Activated T-helper 1 cell treated with anti-CD3 and anti-CD28 coated beads, Interleukin-12 subunit alpha, Interleukin-12 subunit beta, Interleukin-2, Interleukin-4 antibody, amounts not matched to agents 30 ng/mL and 10 ng/mL and 1 ng/mL, durations not matched to agents 14 hours and 24 hours and 36 hours (primary cell): ENCODE measurements at places on chromosomes 16 and 17.

DNA sequence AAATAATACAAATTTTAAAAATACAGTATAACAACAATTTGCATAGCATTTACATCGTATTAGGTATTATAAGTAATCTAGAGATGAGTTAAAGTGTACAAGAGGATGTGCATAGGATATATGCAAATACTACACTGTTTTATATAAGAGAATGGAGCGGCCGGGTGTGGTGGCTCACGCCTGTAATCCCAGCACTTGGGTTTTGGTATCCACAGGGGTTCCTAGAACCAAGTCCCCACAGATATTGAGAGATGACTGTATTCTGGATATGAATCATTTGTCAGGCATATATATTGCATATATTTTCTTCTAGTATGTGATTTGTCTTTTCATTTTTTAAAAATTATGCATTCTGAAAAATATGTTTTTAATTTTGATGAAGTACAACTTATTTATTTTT, 77.5 kb upstream of the MSI2 start:
- H3K27me3 ChIP-seq: peaks cover 12% of the 10 kb centered on the region
- no peak overlapping the region for H3K27ac ChIP-seq
- H3K4me1 ChIP-seq: no peaks in the 10 kb centered on the region
- DNase-seq: no peak

DNA sequence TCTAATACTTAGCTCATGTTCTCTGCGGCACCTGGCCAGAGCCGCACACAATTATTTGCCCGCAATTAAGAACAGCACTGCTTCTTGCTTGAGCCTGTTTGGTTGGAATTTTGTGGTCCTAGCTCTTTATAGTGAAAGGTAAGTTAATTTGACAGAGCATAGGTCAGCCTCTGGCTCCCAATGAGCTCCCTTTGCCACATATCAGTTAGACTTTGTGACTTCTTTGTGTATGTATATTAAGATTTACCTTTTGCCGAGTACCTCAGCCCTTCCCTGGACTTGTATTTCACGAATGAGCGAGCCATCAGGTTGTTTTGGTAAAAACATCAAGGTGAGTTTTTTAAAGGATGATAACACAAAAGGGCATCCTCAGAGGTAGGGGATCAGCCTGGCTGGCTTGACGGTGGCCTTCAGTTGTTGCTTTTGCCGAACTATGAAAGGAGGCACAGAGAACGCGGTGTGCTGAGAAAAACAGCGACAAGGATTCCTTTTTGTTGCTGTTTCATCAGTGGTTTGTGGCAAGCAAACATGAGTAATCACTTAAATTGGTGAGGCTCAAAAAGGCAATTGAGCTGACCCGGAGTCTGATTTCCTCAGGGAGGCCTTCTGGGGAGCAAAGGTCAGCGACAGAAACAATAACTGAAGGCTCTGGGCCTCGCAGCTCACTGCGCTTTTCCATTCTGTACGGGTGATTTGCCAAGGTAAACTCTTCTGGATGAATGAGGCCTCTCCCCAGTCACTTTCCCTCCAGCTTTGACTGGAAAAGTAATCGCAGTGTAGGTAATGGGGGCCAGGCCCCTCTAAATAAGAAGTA, 163.6 kb downstream of the HS3ST3A1 start:
- no peaks in the 10 kb centered on the region for H3K4me1 ChIP-seq
- no peaks in the 10 kb centered on the region for H3K36me3 ChIP-seq
- no peak overlapping the region for H3K4me3 ChIP-seq
- no peaks in the 10 kb centered on the region for H3K27me3 ChIP-seq

DNA sequence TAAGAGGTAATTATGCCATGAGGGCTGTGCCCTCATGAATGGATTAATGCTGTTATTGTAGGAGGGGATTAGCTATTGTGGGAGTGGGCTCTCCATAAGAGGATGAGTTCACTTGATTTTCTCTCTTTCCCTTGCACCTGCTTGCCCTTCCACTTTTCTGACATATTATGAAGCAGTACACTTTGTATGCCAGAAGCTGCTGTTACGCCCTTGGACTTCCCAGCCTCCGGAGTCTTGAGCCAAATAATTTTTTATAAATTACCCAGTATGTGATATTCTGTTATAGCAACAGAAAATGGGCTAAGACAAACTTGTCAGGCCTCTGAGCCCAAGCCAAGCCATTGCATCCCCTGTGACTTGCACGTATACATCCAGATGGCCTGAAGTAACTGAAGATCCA, 38.4 kb downstream of the PSMD12 start:
- H3K4me1 ChIP-seq: no peaks in the 10 kb centered on the region
- H3K4me3 ChIP-seq: no peak overlapping the region
- no peaks in the 10 kb centered on the region for H3K36me3 ChIP-seq
- DNase-seq: no peak

DNA sequence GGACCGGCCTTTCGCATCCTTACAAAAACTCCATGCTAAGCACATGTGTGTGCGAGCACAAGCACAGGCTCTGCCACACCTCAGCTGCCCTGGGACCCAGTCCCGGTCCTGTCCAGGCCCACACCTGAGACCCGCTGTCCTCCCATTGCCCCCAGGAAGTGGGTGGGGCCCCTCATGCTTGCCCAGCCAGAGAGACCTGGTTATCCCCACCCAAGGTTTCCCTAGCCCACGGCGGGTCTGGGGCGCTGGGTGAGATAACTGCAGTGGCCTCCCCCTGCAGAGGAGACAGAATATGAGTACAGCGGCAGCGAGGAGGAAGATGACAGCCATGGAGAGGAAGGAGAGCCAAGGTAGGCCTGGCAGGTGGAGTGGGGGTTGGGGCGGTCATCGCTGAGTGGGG, 12.5 kb upstream of the C17orf107 start:
- DNase-seq: no peak
- H3K4me1 ChIP-seq: peaks cover 8% of the 10 kb centered on the region
- no peak overlapping the region for H3K27ac ChIP-seq
- no peak overlapping the region for H3K4me3 ChIP-seq

DNA sequence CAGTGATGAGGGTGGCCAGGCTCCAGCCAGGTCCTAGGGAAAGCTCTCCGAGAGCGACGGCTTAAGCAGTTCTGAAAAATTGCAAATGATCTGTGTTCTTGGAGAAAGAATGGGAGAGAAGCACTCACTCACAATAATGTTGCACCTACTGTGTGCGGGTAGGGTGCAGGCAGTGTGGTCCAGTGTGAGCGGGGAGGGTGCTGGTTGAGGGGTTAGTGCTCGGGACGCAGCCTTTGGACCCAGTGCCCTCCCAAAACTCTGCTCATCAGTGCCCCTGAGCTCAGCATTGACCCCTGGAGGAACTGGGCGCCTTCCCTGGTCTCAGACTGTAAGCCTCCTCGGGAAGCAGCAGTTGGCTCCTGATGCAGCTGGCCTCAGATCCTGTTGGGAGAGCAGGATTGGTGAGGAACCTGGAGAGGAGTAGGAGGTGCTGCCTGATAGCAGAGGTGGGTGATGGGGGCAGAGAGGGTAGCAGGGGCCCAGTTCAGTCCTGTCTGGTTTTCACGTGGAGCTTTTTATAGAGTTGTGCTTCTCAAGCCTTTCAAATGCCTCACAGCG, 23.6 kb upstream of the ZNF750 start:
- peaks cover 15% of the 10 kb centered on the region for H3K36me3 ChIP-seq
- peaks cover 75% of the 10 kb centered on the region for H3K4me1 ChIP-seq
- H3K27ac ChIP-seq: peak overlapping the region; percentile 80

DNA sequence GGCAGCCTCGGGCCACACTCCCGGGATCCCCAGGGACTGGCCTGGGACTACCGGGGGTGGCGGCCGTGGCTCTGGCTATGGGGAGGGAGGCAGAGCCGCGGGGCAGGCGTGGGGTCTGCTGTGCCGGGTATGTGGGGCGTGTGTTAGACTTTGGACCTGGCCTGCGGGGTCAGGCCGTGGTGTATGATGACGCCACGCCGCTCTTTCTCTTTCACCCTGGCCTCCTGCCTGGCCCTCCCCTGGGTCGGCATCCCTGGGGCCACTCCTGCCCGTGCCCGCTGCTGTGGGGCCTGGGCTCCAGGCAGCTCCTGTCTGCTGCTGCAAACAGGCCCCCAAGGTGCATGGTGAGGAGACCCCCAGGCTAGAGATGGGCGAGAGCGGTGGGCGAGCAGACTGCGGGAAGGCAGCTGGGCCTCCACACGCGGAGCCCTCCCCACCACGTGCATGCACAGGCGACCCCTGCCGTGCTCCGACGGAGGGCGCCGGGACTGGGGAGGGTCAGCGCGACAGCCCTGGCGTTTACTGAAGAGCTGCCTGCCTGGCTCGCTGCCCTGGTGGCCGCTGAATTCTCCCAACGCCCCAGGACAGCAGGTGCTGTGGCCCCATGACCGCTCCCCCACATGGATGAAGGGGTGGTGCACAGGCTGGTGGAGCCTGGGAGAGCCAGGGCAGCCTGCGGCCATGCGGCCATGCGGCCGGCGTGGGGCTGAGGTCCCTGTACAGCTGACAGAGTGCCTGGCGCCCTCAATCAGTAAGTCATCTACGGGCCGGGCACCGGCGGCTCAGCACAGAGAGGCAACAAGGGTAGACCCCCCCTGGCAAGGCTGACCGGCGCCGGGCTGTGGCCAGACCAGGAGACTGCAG, 16.0 kb downstream of the CAPN15 start:
- DNase-seq: no peak
- H3K27me3 ChIP-seq: no peaks in the 10 kb centered on the region
- H3K4me3 ChIP-seq: no peak overlapping the region
- H3K36me3 ChIP-seq: peaks cover 10% of the 10 kb centered on the region
- H3K4me1 ChIP-seq: no peaks in the 10 kb centered on the region

GRCh38 chr17:2176499-2177169, 121.7 kb downstream of the HIC1 start:
- no peak overlapping the region for H3K4me3 ChIP-seq
- no peak for DNase-seq
- peaks cover 38% of the 10 kb centered on the region for H3K36me3 ChIP-seq
- H3K27ac ChIP-seq: no peak overlapping the region
- peaks cover 54% of the 10 kb centered on the region for H3K4me1 ChIP-seq
- H3K27me3 ChIP-seq: no peaks in the 10 kb centered on the region
